ENCODE measurements at places on chromosomes 1 and 21.

GRCh38 chr1:67209521-67209920, 43.3 kb downstream of the IL23R start:
- DNase-seq = no peak

GRCh38 chr1:216822480-216822879, 99.3 kb upstream of the ESRRG start:
- no peak for DNase-seq

DNA sequence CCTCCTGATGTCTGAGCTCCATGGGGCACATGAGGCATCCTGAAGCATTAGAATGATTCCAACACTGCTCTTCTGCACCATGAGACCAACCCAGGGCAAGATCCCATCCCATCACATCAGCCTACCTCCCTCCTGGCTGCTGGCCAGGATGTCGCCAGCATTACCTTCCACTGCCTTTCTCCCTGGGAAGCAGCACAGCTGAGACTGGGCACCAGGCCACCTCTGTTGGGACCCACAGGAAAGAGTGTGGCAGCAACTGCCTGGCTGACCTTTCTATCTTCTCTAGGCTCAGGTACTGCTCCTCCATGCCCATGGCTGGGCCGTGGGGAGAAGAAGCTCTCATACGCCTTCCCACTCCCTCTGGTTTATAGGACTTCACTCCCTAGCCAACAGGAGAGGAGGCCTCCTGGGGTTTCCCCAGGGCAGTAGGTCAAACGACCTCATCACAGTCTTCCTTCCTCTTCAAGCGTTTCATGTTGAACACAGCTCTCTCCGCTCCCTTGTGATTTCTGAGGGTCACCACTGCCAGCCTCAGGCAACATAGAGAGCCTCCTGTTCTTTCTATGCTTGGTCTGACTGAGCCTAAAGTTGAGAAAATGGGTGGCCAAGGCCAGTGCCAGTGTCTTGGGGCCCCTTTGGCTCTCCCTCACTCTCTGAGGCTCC, 11.1 kb upstream of the RASSF5 start:
- no peak for DNase-seq

- no peak for DNase-seq
These were observed 102.7 kb downstream of the CRYAA start for GRCh38 chr21:43271452-43272020.

DNA sequence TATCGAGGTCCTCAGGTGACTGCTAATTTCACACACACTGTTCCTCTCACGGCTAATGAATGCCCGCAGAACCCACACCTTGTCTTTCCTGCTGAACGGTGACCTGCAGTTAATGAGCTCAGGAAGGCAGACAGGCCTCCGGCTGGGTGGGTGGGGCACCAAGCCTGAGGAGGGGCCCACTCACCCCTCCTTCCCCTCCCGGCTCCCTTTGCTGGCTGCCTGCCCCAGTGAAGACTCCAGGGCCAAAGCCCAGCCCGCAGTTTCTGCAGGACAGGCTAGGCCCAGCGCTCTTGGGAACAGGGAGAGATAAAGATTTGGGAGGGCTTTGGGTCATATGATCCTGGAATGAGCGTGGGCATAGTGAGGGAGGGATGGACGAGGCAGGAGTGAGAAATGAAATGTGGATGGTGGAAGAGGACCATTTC, 26.4 kb downstream of the FOXO6 start:
- DNase-seq = no peak

GRCh38 chr1:51989582-51990477, 670 bp downstream of the RAB3B start:
- DNase-seq = no peak

GRCh38 chr21:15366555-15366954, 301.8 kb upstream of the NRIP1 start:
- no peak for DNase-seq

GRCh38 chr1:240190881-240191401, 99.3 kb downstream of the FMN2 start:
- no peak for DNase-seq

GRCh38 chr1:221435504-221435904, 306.4 kb downstream of the DUSP10 start:
- no peak for DNase-seq

- no peak for DNase-seq
These were observed 53.0 kb downstream of the DMRTB1 start for GRCh38 chr1:53511933-53512806.

DNA sequence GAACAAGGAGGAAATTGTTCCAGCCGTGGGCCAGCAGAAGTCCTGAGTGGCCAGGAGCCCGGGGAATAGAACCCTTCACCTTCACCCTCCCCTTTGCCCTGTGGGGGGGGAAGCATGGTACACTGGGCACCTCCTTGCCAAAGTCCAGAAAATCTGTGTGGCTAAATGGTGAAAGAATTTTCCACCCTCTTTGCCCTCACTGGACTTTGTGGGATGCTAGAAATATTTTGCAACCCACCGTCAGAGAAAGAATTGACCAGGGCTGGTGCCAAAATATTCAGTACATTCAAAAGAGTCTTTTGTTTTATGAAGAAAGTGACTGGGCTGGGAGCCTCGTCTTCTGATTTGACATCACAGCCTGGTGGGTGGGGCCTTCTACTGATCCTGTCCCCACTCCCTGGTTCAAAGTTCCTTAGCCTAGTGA, 14.6 kb downstream of the NFASC start:
- no peak for DNase-seq

DNA sequence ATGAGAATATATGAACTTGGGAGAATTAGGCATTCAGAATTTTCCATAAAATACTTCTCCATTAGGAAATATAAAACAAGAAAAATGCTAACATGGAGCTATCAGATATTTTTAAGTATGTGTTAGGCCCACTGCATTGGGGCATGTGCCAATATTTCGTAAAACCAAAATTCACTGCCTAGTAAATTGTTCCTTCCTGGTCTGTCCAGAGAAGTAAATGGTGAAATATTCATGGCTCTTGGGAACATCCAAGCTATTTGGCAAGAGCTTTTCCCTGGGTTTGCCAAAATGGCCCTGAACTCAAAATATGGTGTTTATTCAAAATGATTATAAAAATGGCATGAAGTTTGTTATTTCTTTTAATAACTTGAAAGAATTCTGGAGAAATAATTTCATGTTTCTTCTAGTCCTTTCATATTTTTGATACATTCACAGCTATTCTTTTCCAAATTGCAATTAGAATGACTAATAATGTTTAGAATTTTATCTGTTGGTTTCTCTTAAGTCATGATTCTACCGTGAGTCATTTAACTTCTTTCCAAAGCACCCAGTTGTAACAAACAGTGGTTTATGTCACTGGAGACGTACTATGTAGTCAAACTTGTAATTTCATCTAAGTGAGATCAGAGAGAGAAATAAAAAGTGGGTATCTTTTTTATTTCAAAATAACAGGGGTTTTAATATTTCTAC, 25.7 kb upstream of the SLC19A2 start:
- DNase-seq = no peak

GRCh38 chr1:235866205-235866912, at the start of gene LYST:
LYST (minus strand) TSS chr1:235866906; CDS start chr1:235830417, 36,489 bp downstream.
- DNase-seq = no peak

GRCh38 chr1:111571987-111572386, 47.6 kb upstream of the RAP1A start:
- DNase-seq = no peak

All from stimulated activated CD4-positive, alpha-beta T cell treated with anti-CD3 and anti-CD28 coated beads, Interleukin-1b, Interleukin-23, amount 100 ng/mL, for 1 hour (primary cell).